Right renal pelvis (tissue), 4 donors: ENCODE measurements at places on chromosomes 1 and 21.
A peak's percentile ranks its signal among the peaks of the same experiment; 100 is the strongest.

- no peak for DNase-seq
Observed at GRCh38 chr1:205791568-205792180, 16.4 kb upstream of the RAB29 start.

GRCh38 chr1:172359491-172359999 lies 60.9 kb upstream of the C1orf105 start:
- DNase-seq: peak; percentile 70

GRCh38 chr1:156615946-156616345 lies 3.3 kb upstream of the HAPLN2 start:
- no peak for DNase-seq

- DNase-seq: no peak
Observed at GRCh38 chr1:203202431-203203245, 16.1 kb upstream of the CHI3L1 start.

GRCh38 chr1:51247499-51247898 lies 11.4 kb downstream of the RNF11 start:
- no peak for DNase-seq

GRCh38 chr1:175891783-175892309 lies 148.5 kb upstream of the TNR start:
- no peak for DNase-seq

DNA sequence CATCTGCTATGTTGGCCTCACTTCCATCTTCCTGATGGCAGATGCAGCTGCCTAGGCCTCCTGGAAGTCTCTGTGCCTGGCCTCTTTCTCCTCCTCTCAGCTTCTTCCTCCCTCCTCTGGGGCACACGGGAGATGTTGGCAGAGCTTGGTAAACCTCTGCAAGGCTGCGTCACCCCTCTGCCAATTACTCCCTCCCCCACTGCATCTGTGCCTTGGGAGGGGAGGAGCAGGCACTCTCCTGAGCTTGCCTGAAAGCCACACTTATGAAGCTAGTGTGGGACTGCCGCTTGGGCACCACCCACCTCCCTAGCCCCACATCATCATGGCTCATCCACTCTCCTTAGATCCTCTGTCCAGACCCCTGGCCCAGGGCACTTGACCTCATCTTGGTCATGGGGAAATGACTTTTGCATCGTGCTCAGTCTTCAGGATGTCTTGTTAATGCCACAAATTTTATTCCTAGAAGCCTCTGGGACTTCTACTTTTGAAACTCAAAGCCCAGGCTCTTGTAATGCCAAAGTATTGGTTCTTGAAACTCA lies 7.3 kb upstream of the TMEM51 start:
- DNase-seq: no peak

DNA sequence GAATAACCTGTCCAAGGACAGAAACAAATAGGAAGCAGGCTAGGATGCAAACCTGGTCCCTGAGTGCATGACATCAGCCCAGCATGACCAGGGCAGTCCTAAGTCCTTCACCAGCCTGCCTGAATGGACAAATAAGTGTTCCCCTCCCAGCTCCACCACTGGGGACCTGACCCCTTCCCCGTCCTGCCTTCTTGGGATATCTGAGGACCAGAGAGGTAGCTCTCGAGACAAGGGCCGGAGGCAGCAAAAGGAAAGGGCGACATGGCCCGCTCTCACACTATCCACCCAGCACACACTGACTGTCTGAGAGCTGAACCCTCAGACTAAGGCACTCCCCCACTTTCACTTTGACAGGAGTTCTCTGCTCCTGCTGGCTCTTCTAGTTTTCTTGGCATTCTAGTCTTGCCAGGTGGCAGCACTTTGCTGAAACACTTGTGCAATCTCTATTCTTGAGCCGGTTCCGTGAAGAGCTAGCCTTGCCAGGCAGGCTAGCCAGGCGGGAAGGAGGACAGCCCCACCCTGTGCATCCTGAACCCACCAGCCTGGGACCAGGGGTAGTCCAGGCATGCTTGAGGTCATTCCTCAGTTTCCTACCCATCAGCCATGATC lies 251.1 kb upstream of the RAB4A start:
- DNase-seq: no peak

DNA sequence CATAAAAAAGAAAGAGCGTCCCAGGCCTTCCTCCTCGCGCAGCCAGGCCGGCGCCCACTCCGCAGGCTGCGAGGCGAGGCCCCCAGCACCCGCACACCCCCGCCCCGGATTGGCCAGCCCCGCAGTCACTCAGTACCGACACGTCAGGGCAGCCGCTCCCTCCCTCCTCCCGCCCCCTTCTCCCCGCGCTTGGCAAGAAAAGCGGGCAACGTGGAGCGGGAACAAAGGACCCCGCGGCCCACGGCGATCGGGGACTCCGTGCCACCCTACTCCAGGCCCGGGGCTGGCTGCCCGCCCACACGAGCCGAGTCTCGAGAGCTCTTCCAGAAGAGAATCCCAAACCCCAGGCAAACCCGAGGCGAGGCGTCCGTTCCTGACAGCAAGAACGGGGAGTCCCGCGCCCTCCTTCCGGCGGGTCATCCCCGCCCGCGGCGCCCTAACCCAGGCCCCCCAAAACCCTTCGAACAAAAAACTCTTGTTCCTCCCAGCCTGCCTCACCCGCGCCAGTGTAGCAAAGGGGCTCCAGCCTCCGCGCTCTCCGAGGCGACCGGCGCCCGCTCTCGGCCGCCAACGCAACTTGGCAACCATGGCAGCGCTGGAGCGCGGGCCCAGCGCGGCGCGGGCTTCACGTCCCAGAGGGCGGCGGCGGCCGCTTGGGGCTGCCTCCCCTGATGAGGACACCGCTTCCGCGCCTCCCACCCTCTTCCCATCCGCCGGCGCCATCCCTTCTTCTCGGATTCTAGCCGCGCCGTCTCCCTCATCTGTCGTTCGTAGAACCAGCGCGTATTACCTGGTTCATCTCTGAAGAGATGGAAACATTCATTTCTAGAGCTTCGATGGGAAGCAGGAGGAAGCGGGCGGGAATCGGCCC lies 645 bp downstream of the IVNS1ABP start:
- DNase-seq: peak; percentile 81
